Type B pancreatic cell (in vitro differentiated cells): ENCODE measurements at places on chromosomes 16 and 17. TPM values are rescaled to one million over a fixed set of nuclear protein-coding genes. Genes with fewer than 3 reads are reported as not detected.

Gene ACSM2A
- 0.14 and 1.8 TPM in 2 replicates for total RNA-seq

Gene TTC19
- total RNA-seq: 43.3 and 46.3 TPM in 2 replicates

Gene GPR142
- total RNA-seq: 4.1 and 8.8 TPM in 2 replicates

GRCh38 chr16:58499092-58499511 lies 841 bp upstream of the NDRG4 start:
- no peaks in the 10 kb centered on the region for H3K27me3 ChIP-seq
- H3K27ac ChIP-seq: no peak overlapping the region
- H3K36me3 ChIP-seq: no peaks in the 10 kb centered on the region
- peaks cover 19% of the 10 kb centered on the region for H3K4me1 ChIP-seq
- no peak for DNase-seq

DNA sequence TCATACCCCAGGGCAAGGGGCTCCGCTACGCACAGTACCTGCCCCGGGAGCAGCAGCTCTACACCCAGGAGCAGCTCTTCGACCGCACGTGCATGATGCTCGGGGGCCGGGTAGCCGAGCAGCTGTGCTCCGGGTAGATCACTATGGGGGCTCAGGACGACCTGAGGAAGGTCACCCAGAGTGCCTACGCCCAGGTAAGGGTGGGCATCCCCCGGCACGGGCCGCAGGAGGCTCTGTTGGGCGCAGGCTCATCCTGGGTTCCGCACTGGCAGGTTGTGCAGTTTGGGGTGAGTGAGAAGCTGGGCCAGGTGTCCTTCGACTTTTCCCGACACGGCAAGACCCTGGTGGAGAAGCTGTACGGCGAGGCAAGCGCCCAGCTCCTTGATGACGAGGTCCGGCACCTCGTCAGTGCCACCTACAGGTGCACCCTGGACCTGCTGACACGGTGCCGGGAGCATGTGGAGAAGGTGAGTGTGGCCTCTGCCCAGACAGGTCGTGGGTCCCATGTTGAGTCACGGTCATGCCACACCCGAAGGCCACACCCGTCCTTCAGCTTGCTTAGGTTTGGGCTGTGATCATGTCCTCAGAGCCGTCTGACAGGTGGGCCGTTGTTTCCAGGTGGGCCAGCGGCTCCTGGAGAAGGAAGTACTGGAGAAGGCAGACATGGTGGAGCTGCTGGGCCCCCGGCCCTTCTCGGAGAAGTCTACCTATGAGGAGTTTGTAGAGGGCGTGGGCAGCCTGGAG lies 19.3 kb downstream of the DBNDD1 start:
- H3K36me3 ChIP-seq: peaks cover 14% of the 10 kb centered on the region
- H3K27ac ChIP-seq: no peak overlapping the region
- H3K27me3 ChIP-seq: no peaks in the 10 kb centered on the region

GRCh38 chr16:11224894-11225676 lies 30.9 kb downstream of the SOCS1 start:
- H3K27me3 ChIP-seq: peaks cover 2% of the 10 kb centered on the region
- no peak overlapping the region for H3K4me3 ChIP-seq
- H3K36me3 ChIP-seq: no peaks in the 10 kb centered on the region
- no peak for DNase-seq
